A549 treated with dexamethasone at 1 μM for 4 hours (cell line): ENCODE measurements at places on chromosomes 13 and 19. TPM values are rescaled to one million over a fixed set of nuclear protein-coding genes. Genes with fewer than 3 reads are reported as not detected.

Gene GTF3A
- total RNA-seq = 94.1 to 111 TPM (median 105 TPM) in 5 replicates

Gene ZNF446
- total RNA-seq = 9.8 to 12.3 TPM (median 11.4 TPM) in 5 replicates

Gene TMEM255B
- 0.87 to 1.3 TPM (median 0.93 TPM) in 5 replicates for total RNA-seq

Gene OR1M1
- total RNA-seq = not detected in 5 replicates

Gene MAST1
- total RNA-seq = 0.92 to 2.2 TPM (median 1.7 TPM) in 5 replicates

Gene SPIB
- 0.12 to 0.46 TPM (median 0.18 TPM) in 5 replicates for total RNA-seq

Gene METTL21C
- not detected in 5 replicates for total RNA-seq

Gene TIMM44
- total RNA-seq = 24.1 to 32.3 TPM (median 29.4 TPM) in 5 replicates

Gene ZNF837
- total RNA-seq = 0.86 to 1.5 TPM (median 1.2 TPM) in 5 replicates

Gene TRIM13
- total RNA-seq = 15.5 to 18.7 TPM (median 16.6 TPM) in 5 replicates

Gene PSG3
- 0.07 to 0.15 TPM (median 0.08 TPM) in 5 replicates for total RNA-seq

Gene HSPH1
- 62.5 to 110 TPM (median 101 TPM) in 5 replicates for total RNA-seq

Gene GJB2
- 0.50 to 0.84 TPM (median 0.69 TPM) in 5 replicates for total RNA-seq

Gene GADD45B
- total RNA-seq = 96.5 to 124 TPM (median 112 TPM) in 5 replicates

Gene ERICH6B
- total RNA-seq = not detected in 5 replicates

Gene TMEM38A
- 0.87 to 1.4 TPM (median 1.0 TPM) in 5 replicates for total RNA-seq

Gene C13orf42
- total RNA-seq = not detected in 5 replicates

Gene GSX1
- total RNA-seq = not detected in 5 replicates

Gene MIA
- total RNA-seq = 0.30 to 0.33 TPM in 2 of 5 replicates, not detected in the others

Gene HRC
- total RNA-seq = not detected in 5 replicates

Gene CEACAM5
- total RNA-seq = 1.5 to 1.9 TPM (median 1.6 TPM) in 5 replicates

Gene FBXL12
- 12.9 to 14.1 TPM (median 13.4 TPM) in 5 replicates for total RNA-seq

Gene CGB2
- total RNA-seq = 0.12 to 0.36 TPM (median 0.24 TPM) in 4 of 5 replicates, not detected in the other

Gene FOSB
- 8.6 to 13.4 TPM (median 11.1 TPM) in 5 replicates for total RNA-seq

Gene MIER2
- total RNA-seq = 12.8 to 21.3 TPM (median 20.3 TPM) in 5 replicates

Gene ZNF440
- 0.02 to 0.07 TPM (median 0.05 TPM) in 5 replicates for total RNA-seq

Gene PNKP
- 28.8 to 56.1 TPM (median 43.1 TPM) in 5 replicates for total RNA-seq

Gene PROZ
- total RNA-seq = not detected in 5 replicates

Gene ZNF222
- 3.1 to 3.9 TPM (median 3.6 TPM) in 5 replicates for total RNA-seq

Gene CCDC122
- total RNA-seq = 2.2 to 3.8 TPM (median 3.5 TPM) in 5 replicates

Gene FAM216B
- total RNA-seq = not detected in 5 replicates

Gene GIPC3
- 0.25 to 0.41 TPM (median 0.27 TPM) in 5 replicates for total RNA-seq

Gene FREM2
- 0.01 TPM in 1 of 5 replicates, not detected in the others for total RNA-seq

Gene CCL25
- not detected in 5 replicates for total RNA-seq

Gene WDR88
- 0.07 to 0.19 TPM (median 0.15 TPM) in 4 of 5 replicates, not detected in the other for total RNA-seq

Gene KMT5C
- total RNA-seq = 3.2 to 5.5 TPM (median 4.9 TPM) in 5 replicates

Gene CPB2
- total RNA-seq = 0.06 to 0.11 TPM (median 0.08 TPM) in 3 of 5 replicates, not detected in the others

Gene SLC15A1
- total RNA-seq = 0.02 to 0.06 TPM (median 0.04 TPM) in 4 of 5 replicates, not detected in the other

Gene TPP2
- 10.3 to 18.8 TPM (median 17.3 TPM) in 5 replicates for total RNA-seq

Gene ICAM4
- 0.09 to 0.11 TPM in 2 of 5 replicates, not detected in the others for total RNA-seq

Gene TEX29
- 0.13 to 0.38 TPM in 2 of 5 replicates, not detected in the others for total RNA-seq
